Brain (organoid and tissue), 16 donors: ENCODE measurements at places on chromosomes 12 and 14. TPM values are rescaled to one million over a fixed set of nuclear protein-coding genes. Genes with fewer than 3 reads are reported as not detected.

NEMP1 gene
- polyA plus RNA-seq = 11.2 TPM

GRCh38 chr12:25269701-25270100 lies 19.0 kb upstream of the KRAS start:
- DNase-seq = no peak

GRCh38 chr12:91513313-91513712 lies 330.7 kb upstream of the DCN start:
- DNase-seq = no peak

GPR84 gene
- polyA plus RNA-seq = not detected

CRIP2 gene
- 360 TPM for polyA plus RNA-seq

DNA sequence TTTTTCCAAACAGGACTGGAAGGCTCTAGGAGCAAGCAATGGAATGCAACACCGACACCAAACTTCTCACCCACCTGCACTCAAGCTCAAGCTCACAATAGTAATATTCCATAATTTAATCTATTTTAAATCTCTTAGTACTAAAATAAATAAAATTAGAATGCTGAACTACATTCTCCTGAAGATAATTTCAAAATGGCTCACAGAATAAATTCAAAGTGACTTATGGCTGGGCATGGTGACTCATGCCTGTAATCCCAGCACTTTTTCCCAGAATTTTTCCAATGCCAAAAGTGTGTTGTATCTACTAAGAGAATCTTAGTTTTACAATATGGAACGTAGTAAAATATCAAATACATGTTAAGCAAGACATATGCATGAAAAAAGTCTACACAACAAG lies 31.5 kb downstream of the DUSP16 start:
- no peak for DNase-seq

- peak; percentile 88 for DNase-seq
These were observed 26.1 kb upstream of the UBC start for GRCh38 chr12:124940393-124941169.

- no peak for DNase-seq
These were observed at the start of gene ADCY4 for GRCh38 chr14:24334431-24335291. Gene ADCY4 (minus strand): TSS chr14:24335071. CDS start chr14:24334652, 419 bp downstream.

DNA sequence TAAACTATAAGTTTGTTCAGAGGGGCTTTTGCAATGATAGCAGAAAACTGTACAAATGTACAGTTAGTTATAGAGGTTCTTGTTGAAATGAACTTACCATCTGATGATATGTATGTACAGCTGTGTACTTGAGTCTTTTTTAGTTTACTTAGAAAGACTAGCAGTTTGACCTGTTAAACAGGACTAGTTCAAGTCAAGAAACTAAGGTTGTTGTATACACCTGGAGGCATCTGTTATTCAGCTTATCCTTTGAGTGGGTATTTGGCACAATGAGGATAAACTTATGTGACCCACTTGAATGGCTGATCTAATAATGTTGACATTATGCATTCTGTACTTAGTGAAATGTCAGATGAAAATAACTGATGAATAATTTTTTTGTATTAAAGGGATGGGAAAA lies 13.4 kb downstream of the MTERF2 start:
- DNase-seq = no peak

- no peak for DNase-seq
These were observed 45.4 kb upstream of the NR2C1 start for GRCh38 chr12:95118788-95119179.

CLEC4A gene
- not detected for polyA plus RNA-seq
